Activated CD4-positive, alpha-beta memory T cell treated with anti-CD3 and anti-CD28 coated beads for 36 hours (primary cell): ENCODE measurements at places on chromosomes 2 and 18.

DNA sequence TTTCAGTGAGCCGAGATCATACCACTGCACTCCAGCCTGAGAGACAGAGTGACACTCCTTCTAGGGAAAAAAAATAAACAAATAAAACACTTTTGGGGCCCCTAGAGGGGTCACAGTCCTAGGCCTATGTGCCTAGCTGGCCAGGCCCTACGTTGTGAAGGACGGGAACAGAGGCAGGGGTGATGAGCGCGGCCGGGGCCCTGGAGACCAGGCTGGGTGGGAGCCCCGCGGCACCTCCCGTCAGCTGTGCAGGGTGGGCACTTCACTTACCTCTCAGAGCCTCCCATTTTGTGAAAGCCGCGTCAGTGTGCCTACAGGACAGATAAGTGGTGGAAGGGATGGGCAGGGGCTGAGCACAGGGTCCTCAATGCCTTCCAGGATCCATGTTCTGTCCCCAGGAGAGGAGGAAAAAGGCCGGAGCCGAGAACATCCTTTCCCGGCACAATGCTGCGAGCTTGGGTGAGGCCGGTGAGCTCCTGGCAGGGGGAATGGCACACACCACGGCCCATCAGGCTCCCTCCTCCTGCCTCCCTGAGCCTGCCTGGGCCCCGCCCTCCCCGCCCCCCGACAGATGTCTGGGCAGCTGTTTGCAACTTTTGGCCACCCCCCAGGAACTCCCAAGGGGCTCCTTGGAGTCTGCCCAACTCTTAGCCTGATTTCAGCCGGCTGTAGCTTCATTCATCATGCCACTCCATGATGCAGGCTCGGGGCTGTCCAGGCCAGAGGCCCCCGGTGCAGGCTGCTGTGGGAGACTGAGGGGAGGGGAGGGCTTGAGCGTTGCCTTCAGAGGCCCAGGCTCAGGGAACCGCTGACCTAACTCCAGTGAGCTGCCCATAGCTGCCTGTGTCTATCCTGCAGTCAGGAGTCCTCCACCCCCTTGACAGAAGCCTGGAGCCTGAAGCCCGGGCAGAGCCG lies 196.5 kb downstream of the TFCP2L1 start:
- H3K4me3 ChIP-seq: no peak overlapping the region
- H3K36me3 ChIP-seq: no peaks in the 10 kb centered on the region
- no peak for DNase-seq
- peaks cover 2% of the 10 kb centered on the region for H3K27me3 ChIP-seq
- no peak overlapping the region for H3K27ac ChIP-seq
- no peaks in the 10 kb centered on the region for H3K4me1 ChIP-seq

GRCh38 chr2:233418761-233419546 lies 64.7 kb downstream of the DGKD start:
- no peaks in the 10 kb centered on the region for H3K27me3 ChIP-seq
- H3K4me3 ChIP-seq: peak overlapping the region; percentile 63
- DNase-seq: peak; percentile 72

DNA sequence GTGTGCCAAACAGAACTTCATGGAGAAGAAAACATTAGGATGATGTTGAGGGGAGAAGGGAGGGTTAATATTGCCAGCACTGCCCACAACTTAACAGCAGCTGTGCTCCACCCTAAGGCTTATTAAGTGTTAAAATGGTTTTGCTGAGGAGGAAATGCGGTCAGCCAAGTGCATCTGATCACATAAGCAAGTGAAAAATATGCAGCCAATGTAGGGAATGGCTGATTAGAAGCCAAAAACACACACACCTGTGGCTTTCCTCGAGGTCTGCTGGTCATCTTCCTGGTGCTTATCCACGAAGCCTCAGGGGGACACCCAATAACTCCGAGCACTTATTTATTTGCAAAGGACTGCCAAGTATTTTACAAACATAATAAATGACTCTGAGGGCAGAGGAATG lies 66.3 kb upstream of the GPR45 start:
- no peak for DNase-seq
- H3K4me3 ChIP-seq: no peak overlapping the region
- H3K27me3 ChIP-seq: peaks cover 16% of the 10 kb centered on the region
- H3K27ac ChIP-seq: no peak overlapping the region
- H3K36me3 ChIP-seq: no peaks in the 10 kb centered on the region

- H3K27ac ChIP-seq: no peak overlapping the region
- no peak for DNase-seq
Observed at GRCh38 chr2:10473121-10473756, 25.1 kb upstream of the ODC1 start.

DNA sequence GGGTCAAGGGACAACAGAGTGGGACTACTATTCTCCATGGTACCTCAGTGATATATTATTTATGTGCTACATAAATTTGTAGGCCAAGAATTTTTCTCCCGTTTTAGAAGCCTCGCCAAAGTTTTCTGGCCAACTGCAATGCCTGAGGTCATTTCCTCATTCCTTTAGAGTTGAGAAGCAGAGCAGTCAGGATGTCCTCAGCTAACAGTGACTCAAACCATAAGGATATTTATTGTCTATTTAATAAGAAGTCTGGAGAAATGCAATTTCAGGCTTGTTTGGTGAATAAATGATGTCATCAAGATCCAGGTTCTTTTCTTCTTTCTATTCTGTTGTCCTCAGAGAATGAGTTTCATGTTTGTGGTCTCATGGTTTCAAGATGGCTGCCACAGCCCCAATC lies 91.0 kb downstream of the ADCYAP1 start:
- H3K36me3 ChIP-seq: no peaks in the 10 kb centered on the region
- H3K4me1 ChIP-seq: no peaks in the 10 kb centered on the region
- no peak overlapping the region for H3K27ac ChIP-seq
- no peak for DNase-seq
- no peak overlapping the region for H3K4me3 ChIP-seq

DNA sequence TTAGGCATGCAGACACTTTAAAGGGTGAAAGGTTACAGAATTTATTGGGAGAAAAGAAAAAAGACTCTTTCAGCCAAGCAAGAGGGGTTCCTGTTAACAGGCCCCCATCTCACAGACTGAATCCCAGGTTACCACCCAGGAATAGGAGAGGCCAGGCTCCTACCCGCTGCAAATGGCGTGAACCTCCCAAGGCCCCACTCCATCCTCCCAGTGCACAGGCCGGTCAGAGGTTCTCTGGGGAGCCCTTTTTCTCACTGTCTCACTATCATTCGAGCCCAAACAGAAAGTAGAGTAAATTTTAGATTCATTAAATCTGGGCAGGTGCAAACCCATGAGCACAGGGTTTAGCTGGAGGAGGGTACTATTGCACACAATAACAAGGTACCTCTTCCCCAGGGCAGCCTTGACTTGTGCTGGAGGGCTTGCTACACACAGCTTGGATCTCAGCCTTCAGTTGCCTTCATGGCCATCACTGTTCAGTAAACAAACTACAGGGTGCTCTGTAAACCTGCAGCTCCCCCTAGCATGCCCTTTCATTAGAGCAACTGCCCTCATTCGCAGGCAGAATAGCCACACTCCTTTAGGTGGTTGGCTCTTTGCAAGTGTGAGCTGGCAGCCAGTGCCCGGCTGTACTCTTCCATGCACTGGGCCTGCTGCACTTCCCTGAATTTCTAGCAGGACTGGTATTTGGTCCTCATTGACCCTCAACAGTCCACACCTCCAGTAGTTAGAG lies 7.3 kb upstream of the PLEK start:
- H3K4me3 ChIP-seq: no peak overlapping the region
- H3K36me3 ChIP-seq: no peaks in the 10 kb centered on the region
- H3K4me1 ChIP-seq: peaks cover 10% of the 10 kb centered on the region
- H3K27ac ChIP-seq: no peak overlapping the region

DNA sequence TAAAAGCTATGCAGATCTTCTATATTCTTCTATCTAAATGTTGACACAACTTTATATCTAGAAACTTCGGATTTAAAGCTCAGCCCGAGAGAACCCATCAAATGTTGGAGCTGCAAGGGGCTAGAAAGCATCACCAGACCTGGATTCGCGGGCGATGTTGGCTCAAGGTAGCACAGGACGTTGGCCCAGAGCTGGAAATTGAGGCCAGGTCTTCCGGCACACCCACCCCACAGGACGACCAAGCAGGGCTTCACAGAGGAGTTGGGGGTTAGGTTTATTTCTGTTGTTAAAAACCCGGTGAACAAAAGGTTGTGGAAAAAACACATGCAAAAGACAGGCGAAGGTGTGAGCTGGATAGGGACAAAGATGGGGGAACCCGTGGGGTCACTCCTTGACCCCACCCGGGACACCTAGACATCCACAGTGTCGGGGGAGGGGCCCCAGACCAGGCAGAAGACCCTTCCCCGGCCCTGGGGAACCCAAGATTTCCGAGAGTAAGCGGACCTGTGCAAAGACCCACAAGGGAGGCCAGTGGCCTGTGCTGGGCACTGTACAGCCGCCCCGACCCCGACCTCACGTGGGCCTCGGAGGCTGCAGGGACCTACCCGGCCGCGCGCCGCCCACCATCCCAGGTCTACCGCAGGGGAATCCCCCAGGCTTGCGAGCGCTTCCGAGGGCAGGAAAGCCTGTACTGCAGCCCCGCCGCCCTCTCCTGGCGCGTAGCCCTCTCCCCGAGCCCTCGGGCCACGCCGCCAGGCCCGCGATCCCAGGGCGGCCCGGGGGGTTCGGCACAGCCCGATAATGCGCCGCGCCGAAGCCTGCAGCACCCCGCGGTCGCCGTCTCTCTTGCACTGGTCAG lies 1.8 kb upstream of the AGBL5 start:
- peaks cover 12% of the 10 kb centered on the region for H3K36me3 ChIP-seq
- H3K4me1 ChIP-seq: peaks cover 18% of the 10 kb centered on the region
- peak; percentile 79 for DNase-seq

GRCh38 chr2:12488352-12489318 lies 228.1 kb upstream of the TRIB2 start:
- peak; percentile 69 for DNase-seq
- peaks cover 3% of the 10 kb centered on the region for H3K36me3 ChIP-seq
- peak overlapping the region; percentile 73 for H3K27ac ChIP-seq

DNA sequence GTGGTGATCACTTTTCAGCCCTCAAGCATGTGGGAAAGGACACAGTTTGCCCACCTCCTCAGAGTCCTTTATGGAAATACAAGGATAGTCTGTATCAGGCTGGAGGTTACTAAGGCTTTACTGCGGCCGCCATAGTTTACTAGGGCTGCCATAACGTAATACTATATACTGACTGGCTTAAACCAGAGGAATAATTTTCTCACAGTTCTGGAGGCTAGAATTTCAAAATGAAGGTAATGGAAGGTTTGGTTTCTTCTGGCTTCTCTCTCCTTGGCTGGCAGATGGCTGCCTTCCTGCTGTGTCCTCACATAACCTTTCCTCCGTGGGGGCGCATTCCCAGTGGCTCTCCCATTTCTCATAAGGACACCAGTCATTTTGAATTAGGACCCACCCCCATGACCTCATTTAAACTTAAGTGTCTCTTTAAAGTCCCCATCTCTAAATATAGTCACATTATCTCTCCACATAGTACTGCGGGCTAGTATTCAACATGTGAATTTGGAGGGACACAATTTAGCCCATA lies 12.5 kb upstream of the ATIC start:
- H3K27ac ChIP-seq: no peak overlapping the region
- no peak for DNase-seq
- no peaks in the 10 kb centered on the region for H3K27me3 ChIP-seq
- H3K4me3 ChIP-seq: no peak overlapping the region
- H3K4me1 ChIP-seq: no peaks in the 10 kb centered on the region

DNA sequence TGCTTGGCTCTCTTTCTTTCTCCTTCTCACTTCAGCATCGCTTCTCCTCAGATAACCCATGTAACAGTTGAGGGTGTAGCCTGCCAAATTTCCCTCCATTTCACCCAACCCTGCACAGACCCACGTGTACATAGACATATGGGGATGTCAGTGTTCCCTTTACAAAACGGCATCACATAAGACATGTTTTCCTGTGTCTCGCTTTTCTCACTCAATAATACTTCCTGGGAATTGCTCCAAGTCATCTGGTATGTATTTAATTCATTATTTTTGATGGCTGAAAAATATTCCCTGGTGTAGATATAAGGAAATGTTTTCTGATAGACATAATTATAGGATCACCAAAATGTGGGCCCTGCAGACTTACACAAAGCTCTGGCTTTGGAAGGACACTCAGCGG lies 176.8 kb downstream of the LOXHD1 start:
- no peak overlapping the region for H3K4me3 ChIP-seq
- no peak overlapping the region for H3K27ac ChIP-seq
- no peaks in the 10 kb centered on the region for H3K4me1 ChIP-seq

- no peak overlapping the region for H3K27ac ChIP-seq
- no peak for DNase-seq
- H3K27me3 ChIP-seq: no peaks in the 10 kb centered on the region
- peaks cover 40% of the 10 kb centered on the region for H3K36me3 ChIP-seq
- H3K4me3 ChIP-seq: no peak overlapping the region
Observed at GRCh38 chr2:218536804-218537494, 31.2 kb downstream of the USP37 start.

DNA sequence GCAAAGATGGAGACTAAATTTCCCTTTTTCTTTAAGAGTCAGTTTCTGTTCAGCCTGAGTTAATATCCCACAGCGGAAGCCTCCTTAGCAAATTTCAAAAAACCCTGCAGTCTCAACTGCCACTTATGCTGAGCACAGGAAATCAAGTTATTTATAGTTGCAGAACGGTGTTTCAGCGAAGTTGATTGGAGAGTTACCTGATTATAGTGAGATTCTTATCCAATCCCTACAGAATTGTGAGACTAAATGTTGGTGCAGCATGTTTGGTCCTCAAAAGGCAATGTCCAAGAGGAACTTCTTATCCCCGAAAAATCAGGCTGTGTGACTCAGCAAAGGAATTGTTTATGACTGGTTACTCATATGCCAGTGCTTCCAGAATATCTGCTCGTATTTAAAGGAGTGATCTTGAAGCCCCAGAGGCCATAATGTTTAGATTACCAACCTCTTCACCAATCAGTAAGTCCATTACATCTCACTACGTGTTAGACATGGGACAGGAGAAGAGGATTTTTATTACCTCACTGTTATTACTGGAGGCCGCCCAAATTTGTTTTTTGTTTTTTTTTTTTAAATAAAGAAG lies 67.9 kb downstream of the LRRFIP1 start:
- H3K27me3 ChIP-seq: no peaks in the 10 kb centered on the region
- peaks cover 60% of the 10 kb centered on the region for H3K4me1 ChIP-seq
- peak overlapping the region; percentile 99 for H3K27ac ChIP-seq
- peak; percentile 36 for DNase-seq
- H3K4me3 ChIP-seq: peak overlapping the region; percentile 98
- peaks cover 23% of the 10 kb centered on the region for H3K36me3 ChIP-seq
